ENCODE measurements at places on chromosomes 5 and 9.

DNA sequence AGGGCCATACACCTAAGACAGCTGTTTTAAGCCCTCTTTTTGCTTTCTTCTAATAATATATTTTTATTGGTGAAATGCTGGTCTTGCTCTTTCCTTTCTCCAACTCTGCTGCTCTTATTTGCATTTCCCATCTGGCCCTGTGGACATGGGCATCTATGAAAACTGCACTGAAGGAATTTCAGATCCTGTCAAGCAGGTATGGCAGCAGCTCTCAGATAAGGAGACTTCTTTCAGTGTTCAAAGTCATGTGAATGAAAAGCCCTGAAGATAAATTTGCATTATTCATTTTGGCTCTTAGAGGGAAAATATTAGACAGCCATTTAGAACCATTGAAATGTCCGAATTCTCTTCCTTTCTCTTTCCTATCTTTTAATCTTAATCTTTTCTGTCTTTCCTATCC lies 668.0 kb upstream of the RIOK2 start:
- no peak for DNase-seq

DNA sequence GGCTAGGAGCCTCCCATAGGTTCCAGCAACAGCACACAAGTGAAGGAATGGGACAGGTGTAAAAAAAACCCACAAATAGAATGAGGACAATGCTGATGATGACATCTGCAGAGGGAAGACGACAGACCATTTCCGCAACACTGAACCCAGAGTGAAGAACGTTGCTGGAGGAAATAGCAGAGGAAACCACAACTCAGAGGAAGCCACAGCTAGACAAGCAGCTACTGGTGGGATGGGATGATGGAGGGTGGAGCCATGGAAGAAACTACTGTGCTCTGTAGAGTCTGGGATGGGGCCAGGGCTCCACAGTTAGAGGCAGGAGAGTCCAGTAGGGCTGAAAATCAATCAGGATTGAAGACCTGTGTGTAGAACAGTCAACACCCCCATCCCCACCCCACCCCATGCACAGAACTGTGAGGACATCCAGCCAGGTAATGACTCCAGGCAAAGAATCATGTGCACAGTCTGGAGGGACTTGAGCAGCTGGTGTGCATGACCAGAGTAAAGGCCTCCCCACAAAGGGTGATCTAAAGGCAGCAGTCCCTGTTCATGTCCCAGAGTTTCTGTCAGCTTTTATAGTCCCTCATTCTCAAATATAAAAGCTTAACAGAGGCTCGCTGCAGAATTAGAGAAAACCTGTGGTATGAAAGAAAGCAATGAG lies 65.2 kb upstream of the SPIN1 start:
- peak; percentile 31 for DNase-seq

- DNase-seq, result no peak
These were observed 1053.5 kb downstream of the NR2F1-AS1 start for GRCh38 chr5:92527311-92528078.

- DNase-seq, result no peak
These were observed 405.3 kb upstream of the SLC30A5 start for GRCh38 chr5:68688547-68688946.

- no peak for DNase-seq
These were observed 92.9 kb upstream of the LPAR1 start for GRCh38 chr9:111131211-111131610.

Data from stimulated activated CD4-positive, alpha-beta T cell treated with anti-CD3 and anti-CD28 coated beads, Interleukin-2, amount 100 ng/mL, for 24 hours (primary cell).